ENCODE measurements at places on chromosomes 5 and 9. TPM values are rescaled to one million over a fixed set of nuclear protein-coding genes. Genes with fewer than 3 reads are reported as not detected.

DNA sequence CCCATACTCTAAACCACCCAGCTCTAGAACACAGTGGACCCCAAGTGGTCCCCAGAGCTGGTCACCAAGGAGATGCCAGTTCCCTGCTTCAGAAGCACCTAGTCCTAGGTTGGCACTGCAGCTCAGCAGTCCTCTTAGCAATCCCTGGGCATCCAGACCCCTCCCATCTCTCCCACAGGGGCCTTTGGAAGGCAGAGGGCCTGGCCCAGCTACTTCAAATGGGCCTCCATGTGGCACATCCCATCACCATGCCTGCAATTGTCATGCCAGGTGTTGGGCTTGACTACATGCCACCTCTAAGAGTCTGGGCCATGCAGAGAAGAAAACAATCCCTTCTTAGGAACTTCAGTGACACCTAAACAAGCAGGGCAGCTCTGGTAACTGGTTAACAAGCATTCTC lies 14.1 kb downstream of the MACROH2A1 start:
- no peak for DNase-seq

GRCh38 chr5:179776411-179776938 lies 17.3 kb upstream of the LTC4S start:
- no peak for DNase-seq

DNA sequence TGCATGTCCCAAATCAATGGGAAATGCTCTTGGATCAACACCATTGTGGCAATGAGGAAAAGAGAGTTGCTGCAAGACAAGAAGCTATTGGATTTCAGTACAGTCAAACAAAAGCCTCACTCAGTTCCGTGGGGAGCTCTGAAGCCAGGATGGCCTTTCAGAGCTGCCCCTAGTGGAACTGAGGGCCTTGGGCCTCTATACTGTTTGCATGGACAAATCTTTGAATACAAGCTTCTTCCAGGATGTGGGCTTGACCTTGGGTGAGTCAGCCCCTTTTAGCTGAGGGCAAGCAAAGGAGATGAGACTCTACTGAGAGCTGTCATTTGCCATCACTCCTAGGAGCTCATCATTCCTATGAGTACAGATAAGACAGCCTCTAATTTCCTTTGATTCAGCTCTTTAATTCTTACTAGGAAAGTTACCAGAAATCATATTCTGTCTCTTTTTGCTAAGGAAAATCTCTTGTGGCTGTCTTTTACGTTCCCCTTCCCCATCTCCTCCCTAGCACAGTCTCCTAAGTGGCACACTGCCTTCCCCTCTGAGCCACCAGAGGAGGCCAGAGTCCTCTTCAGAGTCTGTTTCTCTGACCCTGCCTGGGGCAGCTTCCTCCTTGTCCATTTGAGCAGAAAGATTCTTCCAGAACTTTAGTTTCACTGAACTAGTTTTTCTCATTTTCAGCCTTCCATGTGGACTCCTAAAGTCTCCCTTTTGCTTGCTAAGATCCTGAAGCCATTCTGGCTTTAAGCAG lies 168.8 kb upstream of the POC5 start:
- no peak for DNase-seq

DNA sequence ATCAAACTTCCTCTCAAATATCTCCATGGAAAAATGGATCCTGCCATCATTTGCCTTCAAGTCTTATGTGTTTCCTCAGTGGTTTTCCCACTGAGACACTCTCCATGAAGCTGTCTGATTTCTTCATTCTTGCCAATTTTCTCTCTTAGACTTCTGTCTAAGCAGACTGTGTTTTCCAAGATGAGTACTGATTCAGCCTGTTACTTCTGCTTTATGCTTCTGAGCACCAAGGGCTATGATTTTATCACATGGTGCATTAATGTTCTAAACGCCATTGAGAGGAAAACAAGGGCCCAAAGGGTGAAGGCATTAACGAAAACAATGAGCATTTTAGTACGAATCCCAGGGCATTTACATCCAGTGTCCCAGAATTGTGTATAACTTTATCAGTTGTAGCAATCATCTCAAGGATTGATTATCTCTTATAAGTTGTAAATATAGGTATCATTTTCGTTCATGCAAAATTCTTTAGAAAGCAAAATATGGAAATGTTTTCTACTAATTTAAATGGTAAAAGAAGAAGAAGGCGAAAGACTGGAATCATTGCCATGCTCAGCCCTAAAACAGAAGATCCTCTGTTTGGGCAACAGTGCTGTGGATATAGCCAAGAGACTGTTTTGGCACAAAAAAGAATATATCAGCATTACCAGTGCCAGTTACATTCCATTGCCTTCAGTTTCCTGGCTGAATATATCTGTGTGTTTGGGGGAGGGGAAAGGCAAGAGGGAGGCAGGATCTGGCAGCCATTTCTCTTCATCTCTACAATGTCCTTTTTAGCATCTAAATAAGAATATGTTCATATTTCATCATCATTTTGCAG lies 537.6 kb downstream of the ANXA1 start:
- DNase-seq = no peak

- no peak for DNase-seq
Measured at GRCh38 chr9:131722255-131722654, 17.6 kb downstream of the RAPGEF1 start.

DNA sequence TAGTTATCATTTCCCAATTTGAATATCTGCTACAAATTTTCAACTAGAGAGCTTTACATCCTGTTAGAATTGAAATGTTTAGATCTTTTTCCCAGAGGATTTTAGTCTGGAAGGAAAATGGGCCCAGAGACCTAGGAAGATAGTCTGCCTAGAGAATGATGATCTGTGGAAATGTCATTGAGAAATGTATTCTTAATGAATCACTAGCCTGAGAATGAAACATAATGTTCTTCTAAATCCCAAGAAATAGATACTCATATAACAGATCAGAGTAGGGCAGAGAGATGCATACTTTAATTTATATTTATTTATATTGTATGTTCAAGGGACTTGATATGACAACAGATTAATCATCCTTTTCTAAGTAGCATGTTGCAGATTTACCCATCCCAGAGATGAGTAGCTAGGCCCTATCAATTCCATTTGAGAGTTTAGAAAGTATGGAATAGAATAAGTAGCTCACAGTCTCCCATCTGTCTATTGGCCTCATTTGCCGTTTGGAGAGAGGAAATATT lies 25.1 kb upstream of the SLC44A1 start:
- no peak for DNase-seq

DNA sequence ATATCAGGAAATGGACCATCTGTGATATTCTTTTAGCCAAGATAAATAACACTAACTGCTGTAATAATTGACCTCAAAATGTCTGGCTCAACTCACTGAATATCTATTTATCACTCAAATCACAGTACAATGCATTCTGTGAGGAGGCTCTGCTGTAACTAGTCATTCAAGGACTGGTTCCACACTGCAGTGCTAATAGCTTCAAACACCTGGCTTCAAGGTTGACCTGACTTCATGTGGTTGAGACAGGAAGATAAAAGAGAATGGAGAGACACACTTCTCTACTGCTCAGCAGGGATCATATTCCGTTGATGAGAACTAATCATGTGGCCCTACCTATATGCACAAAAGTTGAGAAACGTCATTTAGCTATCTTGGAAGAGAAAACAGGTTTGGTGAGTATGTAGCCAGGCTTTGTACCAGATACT lies 3.4 kb upstream of the RHOBTB3 start:
- no peak for DNase-seq

DNA sequence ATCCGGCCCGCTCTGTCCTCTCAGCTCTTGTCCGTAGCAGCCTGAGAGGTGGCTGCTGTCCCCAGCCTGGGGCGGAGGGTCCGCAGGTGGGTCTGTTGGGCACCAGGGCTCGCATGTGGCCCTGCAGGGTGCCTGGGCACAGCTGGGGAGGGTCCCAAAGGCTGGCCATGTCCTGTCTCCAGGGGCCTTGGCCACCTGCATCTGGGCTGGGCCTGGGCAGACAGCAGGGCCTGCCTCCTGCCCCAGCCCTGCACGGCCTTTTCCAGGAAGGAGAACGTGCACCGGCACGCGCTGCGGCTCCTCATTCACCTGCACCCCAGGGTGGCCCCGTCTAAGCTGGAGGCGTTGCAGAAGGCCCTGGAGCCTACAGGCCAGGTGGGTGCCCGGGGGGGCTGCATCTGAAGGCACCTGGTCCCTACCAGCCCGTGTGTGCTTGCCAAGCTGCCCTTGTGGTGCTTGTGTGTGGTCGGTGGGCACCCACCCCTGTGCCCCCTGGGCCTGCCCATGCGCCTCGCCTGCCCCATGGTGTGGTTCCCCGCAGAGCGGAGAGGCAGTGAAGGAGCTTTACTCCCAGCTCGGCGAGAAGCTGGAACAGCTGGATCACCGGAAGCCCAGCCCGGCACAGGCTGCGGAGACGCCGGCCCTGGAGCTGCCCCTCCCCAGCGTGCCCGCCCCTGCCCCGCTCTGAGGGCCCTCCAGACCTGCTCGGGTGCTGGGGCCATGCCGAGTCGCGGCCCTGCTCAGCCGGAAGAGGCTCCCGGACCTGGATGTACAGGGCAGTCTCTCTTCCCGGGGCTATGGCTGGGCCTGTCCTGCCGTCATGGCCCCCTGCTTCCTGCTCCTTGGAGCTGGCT lies 5.1 kb upstream of the TOR4A start:
- DNase-seq = no peak

- DNase-seq = no peak
Measured at GRCh38 chr9:110821064-110821463, 152.5 kb downstream of the MUSK start.

GRCh38 chr5:59769832-59770231 lies 123.7 kb downstream of the PDE4D start:
- DNase-seq = no peak

DNA sequence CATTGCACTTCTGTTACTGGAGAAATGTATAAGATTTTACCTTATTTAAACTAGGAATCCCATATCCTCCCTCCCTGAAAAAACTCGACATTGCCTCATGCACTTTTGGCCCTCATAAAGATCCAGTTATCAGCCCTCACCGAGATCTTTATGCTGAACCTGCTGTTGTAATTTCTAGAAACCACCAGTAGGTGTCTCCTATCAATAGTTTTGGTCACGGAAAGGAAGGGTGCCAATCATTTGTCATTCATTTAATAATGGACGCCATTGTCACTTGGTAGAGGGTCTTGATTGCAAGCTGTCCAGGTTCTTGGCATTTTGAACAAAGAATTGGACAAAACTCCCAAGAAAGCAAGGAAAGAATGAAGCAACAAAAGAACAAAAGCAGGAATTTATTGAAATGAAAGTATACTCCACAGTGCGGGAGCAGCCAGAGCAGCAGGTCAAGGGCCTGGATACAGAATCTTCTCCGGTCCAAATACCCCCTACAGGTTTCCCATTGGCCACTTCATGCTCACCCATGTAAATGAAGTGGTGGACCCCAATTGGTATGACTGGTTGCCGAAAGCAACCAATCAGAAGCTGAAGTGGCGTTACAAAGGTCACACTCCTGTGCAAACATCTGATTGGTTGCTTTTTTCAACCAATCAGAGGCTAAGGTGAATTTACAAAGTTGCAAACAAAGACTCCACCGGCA lies 524.3 kb downstream of the PSAT1 start:
- no peak for DNase-seq

GRCh38 chr9:87816036-87816435 lies 66.6 kb upstream of the SPATA31E1 start:
- no peak for DNase-seq

GRCh38 chr5:113047234-113047633 lies 70.6 kb downstream of the DCP2 start:
- no peak for DNase-seq

The CCNJL gene
- polyA plus RNA-seq = 2.0 TPM

The OBP2B gene
- not detected for polyA plus RNA-seq

The C8G gene
- polyA plus RNA-seq = 1.2 TPM

The ACOT12 gene
- polyA plus RNA-seq = 0.05 TPM

The TMOD1 gene
- polyA plus RNA-seq = 36.6 TPM

All from urinary bladder (tissue), 4 donors.